ENCODE measurements at places on chromosomes 12 and 14.
A peak's percentile ranks its signal among the peaks of the same experiment; 100 is the strongest.

DNA sequence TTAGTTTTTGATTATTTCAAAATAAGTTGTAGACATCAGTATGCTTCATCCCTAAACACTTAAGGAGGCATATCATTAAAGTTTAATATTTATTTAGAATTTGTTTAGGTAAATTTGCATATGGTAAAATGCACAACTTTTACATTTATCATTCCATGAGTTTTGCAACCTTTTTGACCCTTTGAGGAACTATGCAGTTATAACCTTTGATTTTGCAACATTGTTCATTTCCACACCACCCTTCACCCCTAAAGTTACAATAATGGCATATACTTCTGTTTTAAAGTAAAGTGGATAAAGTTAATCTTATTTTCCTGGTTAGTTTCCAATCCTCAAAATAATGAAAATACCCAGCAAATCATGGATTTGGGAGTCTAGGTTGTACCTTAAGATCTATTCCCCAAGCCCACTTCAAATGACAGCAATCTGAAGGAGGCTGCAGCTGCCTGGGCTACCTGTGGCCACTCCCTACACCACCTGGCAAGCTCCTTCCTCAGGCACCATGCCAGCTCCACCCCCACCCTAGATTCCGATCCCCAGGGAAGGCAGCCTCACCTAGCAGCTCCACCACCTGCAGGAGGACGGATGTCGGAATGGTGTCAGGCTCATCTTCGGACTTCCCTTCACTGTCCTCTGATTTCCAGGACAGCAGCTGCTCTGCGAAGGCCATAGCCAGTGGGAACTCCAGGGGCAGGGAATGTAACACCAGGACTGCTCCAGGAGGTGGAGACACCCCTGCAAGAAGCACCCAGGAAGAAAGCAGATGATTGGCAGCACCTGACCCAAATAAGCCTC lies 65.1 kb downstream of the TRAFD1 start:
- DNase-seq = no peak

DNA sequence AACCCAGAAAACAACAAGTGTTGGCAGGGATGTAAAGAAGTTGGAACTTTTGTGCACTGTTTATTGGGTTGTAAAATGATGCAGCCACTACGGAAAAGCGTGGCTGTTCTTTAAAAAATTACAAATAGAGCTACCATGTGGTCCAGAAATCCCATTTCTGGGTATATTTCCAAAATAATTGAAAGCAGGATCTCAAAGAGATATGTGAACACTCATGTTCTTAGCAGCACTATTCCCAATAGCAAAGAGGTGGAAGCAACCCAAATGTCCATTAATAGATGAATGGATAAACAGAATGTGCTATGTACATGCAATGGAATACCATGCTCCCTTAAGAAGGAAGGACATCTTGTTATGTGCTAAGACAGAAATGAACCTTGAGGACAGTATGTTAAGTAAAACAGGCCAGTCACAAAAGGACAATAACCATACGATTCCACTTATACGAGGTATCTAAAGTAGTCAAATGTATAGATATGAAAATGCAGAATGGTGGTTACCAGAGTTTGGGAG lies 249.5 kb downstream of the PHLDA1 start:
- DNase-seq = no peak

- DNase-seq = peak; percentile 8
Observed at GRCh38 chr12:92506460-92506859, 196.3 kb upstream of the PLEKHG7 start.

GRCh38 chr12:28500373-28501024 lies 310.2 kb downstream of the CCDC91 start:
- DNase-seq = no peak

GRCh38 chr14:31982642-31983041 lies 94.5 kb upstream of the ARHGAP5 start:
- DNase-seq = no peak

DNA sequence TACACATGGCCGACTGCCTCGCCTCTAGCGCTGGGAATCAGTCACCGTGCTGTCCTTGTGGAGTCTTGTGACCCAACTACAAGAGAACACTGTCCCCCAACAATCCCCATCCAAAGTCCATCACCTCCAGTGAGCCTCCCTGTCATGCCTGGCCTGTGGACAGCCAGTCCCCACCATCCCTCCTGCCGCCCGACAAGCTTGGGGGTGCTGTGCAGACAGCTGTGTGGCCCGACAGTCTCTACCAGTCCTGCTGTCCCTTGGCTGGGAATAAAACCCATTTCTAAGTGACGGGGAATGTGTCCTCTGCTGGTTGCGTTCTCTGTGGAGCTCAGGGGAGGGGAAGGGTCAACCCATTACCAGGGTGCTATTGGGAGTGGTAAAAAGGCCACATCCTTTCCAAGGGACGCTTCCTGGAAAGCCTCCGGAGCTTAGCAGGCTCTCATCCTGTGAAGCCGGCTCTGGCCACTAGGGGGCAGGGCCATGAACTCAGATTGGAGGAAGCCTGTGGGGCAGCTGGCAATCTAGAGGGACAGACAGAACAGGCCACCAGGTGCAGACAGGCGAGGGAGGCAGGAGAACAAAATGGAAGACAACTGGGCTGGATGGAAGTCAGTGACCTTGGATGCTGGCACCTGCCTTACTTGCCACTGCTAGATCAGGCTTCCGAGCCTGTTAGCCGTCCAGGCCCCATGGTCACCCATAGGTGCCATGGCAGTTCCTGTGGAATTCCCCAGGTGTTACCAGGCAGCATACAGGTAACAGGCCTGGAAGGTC lies 12.0 kb upstream of the BLTP3B start:
- peak; percentile 63 for DNase-seq

- DNase-seq = no peak
Observed at GRCh38 chr12:113240395-113240794, 19.1 kb downstream of the TPCN1 start.

- no peak for DNase-seq
Observed at GRCh38 chr12:4121506-4122020, 152.0 kb upstream of the CCND2 start.

DNA sequence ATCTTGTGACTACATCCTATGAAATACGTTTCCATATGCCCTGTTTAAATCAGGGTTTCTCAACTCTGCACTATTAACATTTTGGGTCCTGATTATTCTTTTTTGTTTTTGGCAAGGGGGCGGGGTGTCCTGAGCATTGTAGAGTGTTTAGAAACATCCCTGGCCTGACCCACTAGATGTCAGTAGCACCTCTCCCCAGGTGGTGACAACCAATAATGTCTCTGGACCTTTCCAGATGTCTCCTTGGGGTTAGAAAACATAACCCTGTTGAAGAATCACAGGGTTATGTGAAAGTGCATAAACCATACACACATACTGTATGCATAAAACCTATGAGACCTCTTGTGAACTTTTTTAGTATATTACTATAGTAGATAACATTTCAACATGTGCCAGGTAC lies 1.4 kb downstream of the ACAD10 start:
- DNase-seq = no peak

DNA sequence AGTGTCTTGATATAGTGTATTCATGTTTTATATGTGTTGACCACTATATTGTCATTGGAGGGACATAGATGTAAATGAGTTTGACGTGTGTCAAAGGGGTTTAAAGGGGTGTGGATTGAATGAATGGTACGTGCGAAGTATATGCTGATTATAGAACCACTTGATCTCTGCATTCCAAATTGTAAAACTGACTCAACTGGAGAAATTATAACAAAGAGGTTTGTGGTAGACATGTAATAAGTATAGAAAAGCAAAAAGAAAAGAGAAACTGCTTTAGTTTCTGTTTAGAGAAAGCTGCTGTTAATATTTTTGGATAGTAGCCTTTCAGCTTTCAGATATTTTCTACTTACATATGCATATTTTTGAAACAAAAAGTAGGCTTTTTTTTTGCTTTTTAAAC lies 8.9 kb upstream of the MYRFL start:
- DNase-seq = no peak

DNA sequence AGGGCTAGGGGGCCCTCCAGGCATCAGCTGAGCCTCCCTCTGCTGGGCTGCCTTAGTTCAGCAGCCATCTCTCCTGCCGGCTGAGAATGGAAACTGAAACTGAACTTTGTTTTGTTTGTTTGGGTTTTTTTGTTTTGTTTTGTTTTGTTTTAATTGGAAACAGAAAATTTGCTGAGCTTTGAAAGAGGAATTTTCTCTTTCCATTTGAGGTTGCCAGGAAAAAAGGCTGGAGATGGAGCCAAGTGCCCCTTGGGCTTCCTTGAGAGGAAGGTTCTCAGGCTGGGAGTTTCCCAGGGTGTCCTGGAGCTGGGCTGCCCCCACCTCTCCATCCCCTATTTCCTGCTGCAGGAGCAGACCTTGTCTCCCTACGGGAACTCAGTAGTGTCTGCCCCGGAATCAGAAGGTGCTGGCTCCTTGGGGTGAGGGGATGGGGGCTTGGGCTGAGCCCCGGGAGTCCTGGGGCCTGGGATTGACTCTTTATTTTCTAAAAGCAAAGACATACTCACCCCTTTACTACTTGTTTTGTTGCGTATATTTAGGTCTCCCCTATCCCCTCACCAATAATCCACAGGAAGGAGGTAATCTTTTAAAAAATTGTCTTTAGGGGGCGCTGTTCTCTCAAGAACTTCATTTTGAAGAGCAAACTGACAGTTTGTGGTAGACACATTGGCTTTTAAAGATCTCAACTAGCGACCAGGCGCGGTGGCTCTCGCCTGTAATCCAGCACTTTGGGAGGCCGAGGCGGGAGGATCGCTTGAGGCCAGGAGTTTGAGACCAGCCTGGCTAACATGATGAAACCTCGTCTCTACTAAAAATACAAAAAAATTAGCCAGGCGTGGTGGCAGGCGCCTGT lies 21.3 kb upstream of the OASL start:
- peak; percentile 65 for DNase-seq

DNA sequence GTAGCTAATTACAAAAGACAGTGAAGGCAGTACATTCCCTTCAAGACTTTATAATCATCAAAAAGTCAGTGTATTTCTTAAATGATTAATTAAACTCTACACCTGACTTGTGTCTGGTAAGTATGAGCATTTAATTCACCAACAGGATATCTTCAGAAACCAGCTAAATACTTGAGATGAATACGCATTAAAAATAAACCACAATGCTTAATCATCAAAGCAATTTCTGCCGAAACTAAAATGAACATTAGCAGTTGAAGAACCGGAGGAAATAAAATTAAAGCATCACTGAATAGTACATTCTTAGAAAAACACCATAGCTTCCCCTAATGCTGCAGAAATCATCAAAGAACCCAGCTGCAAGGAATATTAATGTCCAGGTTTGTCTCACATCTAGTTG lies 32.7 kb downstream of the SLC25A21 start:
- no peak for DNase-seq

- no peak for DNase-seq
Observed at GRCh38 chr14:79730196-79730595, 481.1 kb downstream of the DIO2 start.

DNA sequence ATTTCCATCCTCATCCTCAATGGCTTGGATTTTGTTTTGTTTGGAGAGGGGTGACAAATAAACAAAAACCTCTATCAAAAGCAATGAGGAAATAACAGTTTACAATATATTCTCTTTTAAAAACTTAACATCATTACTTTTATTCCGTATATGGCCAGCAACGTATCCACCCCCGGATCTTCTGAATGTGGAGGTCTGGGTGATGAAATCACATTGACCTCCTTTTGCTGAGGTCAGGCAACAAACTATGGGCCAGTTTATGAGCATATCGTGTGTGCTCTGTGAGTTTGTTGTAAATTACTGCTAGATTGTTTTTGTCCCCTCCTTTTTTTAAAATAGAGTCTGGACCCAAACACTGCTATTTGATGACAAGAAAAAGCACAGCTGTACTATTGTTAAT lies 178.1 kb downstream of the BCAT1 start:
- no peak for DNase-seq

DNA sequence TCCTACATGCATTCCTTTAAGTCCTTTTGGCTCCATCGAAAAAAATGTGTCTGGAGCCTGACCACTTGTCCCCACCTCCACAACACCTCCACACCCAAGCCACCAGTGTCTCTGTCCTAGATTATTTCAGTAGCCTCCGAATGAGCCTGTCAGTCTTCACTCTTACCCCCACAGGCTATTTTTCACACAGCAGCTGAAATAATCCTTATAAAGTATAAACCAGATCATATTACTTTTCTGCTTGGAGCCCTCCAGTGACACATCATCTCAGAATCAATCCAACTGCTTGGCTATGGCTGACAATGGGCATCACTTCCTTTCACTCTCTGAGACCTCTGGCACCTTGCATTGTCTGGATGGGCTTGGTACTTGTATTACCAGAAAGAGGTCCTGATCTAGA lies 44.9 kb downstream of the BBS10 start:
- peak; percentile 33 for DNase-seq

DNA sequence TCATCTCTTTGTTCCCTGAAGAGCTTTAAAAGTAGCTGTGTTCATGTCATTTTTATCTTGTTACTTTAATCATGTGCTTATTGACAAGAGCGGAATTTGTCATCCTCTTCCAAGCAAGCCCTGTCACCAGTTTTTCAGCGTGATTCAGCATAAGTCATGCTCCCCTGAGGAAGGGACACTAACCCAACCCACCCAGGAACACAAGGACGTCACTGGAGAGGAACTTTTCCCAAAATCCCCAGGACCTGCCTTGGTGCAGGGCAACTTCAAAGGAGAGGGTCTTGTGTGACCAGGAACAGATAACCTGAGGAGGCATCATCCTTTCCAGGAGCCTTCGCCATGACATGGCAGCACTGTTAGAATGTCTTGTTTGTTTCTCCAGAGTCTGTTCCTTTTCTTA lies 107.1 kb upstream of the DIO3 start:
- DNase-seq = no peak

- no peak for DNase-seq
Observed at GRCh38 chr12:41645624-41646023, 457.5 kb downstream of the PDZRN4 start.

DNA sequence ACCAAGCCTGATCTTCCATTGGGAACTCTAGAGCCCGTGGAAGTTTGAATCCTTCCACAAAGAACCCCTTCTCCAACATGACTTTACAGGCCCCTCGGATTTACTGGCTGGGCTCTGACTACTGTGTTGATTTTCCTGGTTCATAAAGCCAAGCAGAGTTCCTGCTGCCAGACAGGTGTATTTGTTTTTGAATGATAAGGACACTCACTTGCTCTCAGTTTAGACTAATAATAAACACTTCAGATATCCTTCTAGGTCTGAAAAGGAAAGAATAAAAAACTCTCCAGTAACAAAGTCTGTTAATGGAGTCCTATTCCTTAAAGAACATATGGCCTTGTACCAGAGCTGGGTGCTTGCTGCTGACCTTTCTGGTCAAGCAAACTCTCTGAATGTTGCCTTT lies 31.0 kb downstream of the SIX1 start:
- DNase-seq = no peak

DNA sequence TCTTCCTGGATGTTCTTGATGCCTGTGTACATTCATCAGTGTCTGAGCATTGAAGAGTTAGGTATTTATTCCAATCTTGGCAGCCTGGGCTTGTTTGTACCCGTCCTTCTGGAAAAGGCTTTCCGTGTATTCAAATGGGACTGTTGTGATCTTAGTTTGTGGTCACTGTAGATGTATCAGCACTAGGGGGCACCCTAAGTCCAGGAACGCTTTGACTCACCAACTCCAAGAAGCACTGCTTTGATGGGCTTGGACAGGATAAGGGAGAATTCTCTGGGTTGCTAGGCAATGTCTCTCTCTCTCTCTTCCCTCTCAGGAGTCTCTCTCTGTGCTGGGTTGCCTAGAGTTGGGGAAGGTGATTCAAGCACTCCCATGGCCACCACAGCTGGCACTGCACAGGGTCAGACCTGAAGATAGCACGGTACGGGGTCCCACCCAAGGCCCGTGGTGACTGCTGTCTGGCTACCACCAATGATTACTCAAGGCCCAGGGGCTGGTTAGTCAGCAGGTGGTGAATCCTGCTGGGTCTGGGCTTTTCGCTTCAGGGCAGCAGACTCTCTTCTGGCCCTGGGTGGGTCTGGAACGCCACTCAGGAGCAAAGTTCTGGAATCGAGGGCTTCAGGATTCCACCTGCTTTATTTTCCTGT lies 211.1 kb upstream of the RGS6 start:
- DNase-seq = peak; percentile 74
